Stimulated activated CD8-positive, alpha-beta memory T cell treated with anti-CD3 and anti-CD28 coated beads, Interleukin-4, amount 100 ng/mL, for 1 hour (primary cell): ENCODE measurements at places on chromosomes 4 and X.

DNA sequence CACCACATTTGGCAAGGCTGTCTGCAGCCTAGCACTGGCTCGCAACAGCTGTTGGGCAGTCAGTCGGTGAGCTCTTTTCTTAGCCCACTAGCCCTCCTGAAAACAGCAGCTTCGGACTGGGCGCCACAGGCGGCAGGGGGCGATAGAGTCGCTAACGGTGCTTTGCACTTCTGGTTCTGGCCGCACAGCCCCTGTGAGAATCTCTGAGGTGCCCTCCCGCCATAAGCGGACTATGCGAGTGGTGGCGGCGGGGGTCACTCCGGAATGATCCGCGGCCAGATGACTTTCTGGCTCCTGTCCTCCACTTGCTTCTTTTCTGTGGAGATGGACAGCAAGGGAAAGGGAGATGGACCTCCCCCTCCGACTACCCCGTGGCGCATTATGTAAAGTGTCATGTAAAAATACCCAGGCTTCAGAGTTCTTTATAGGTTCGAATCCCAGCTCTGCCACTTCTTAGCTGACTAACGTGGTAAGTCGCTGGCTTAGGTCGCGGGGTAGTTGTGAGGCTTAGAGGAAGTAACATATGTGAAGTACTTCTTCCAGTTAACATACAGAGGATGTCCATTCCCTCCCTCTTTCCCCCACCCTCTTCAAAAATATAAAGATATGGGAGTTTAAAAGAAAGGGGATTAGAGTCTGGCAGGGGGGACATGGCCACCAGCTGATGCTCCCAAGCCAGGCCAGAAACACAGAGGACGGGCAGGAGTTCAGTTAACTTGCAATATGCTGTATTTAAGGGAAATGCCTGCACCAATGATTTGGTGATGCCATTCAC is 11.0 kb downstream of the ARHGAP36 start:
- DNase-seq, result no peak

GRCh38 chr4:174697896-174698295 is 131.2 kb downstream of the GLRA3 start:
- no peak for DNase-seq

DNA sequence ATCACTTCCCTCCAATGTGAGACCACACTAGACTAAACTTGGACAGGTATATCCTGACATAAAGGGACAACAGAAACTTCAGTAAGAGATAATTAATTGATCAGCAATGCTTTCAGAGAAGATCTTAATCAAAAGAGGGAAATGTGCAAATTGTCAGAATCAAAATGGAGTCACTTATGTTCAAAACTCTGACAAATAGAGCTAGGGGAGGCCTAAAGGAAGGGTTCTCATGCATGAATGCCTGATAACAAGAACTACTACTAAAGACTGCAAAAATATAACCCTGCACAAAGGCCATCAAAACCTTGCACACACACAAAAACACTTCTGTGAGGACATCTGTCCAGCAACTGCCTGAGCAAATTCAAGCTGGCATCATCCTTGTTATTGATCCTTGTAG is 637.5 kb upstream of the INTU start:
- no peak for DNase-seq

DNA sequence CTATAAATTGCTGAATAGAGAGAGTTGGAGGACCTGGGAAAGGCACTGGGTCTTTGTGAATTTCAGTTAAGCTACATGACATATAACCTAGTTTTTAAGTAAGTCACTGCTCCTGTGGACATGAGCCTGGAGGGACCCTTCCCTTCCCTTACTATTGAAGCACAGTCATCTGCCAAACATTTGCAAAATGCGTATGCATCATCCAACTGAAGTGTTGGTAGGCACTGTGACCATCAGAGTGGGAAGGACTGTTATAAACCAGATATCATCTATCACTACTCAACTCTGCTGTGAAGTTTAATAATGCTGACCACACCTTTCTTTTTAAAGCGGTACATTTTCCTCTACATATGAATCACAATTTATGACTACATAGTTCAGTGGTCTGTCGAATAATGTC is 5.2 kb downstream of the GABRA3 start:
- no peak for DNase-seq

DNA sequence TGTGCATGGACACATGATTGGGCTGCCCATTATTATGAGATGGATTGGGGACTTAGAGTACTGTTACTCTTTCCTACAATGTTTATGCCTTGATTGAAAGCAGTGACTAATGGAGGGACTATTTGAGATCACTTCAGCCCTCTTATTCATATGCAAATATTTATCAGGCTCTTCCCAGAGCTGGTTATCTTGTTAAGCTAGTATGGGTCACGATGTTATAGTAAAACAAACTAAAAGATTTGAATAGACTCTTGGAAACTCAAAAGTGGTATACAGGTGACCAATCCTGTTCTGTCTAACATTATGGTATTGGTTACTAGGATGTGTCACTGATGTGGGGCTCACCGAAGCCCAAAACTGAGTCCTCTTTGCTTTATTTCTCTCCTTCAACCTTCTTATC is 306.2 kb upstream of the CASK start:
- no peak for DNase-seq

DNA sequence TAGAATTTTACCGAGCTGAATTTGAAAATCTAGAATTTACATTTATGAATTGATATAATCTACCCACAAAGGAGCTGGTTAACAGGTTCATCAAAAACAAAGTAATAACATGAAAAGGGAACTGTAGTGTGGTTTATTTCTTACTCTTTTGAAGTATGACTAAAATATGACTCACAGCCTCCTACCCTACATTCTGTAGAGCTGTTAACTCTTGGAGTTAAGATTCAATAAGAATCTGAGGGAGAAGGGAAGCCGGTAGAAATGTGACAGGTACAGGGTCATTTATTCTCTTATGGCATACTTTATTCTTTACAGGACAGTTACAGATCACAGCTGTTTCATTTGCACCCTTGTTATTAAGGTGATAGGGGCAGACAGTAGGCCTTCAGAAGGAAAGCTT is 132.2 kb upstream of the FAM47B start:
- DNase-seq, result no peak

DNA sequence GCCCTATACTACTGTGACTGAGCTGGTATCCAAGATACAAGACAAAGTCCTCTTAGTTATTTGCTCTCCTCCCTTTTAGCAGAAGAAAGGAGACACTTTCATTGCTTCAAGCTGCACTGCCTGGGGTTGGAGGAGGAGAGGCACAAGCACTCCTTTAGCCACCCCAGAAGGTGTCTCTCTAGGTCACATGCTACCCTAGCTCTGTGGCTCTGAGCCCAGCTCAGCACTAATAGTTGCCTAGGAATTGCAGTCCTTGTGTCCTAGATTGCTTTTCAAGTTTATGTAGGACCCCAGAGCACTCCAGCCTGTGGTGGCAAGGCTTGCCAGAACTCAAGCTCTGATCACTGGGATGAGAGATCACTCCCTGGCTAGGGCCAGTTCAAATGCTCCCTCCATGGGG is 24.4 kb upstream of the LHFPL1 start:
- DNase-seq, result no peak

GRCh38 chrX:19814240-19814639 is 73.2 kb downstream of the SH3KBP1 start:
- DNase-seq, result no peak

GRCh38 chrX:30495468-30495867 is 82.1 kb downstream of the TASL start:
- DNase-seq, result no peak

DNA sequence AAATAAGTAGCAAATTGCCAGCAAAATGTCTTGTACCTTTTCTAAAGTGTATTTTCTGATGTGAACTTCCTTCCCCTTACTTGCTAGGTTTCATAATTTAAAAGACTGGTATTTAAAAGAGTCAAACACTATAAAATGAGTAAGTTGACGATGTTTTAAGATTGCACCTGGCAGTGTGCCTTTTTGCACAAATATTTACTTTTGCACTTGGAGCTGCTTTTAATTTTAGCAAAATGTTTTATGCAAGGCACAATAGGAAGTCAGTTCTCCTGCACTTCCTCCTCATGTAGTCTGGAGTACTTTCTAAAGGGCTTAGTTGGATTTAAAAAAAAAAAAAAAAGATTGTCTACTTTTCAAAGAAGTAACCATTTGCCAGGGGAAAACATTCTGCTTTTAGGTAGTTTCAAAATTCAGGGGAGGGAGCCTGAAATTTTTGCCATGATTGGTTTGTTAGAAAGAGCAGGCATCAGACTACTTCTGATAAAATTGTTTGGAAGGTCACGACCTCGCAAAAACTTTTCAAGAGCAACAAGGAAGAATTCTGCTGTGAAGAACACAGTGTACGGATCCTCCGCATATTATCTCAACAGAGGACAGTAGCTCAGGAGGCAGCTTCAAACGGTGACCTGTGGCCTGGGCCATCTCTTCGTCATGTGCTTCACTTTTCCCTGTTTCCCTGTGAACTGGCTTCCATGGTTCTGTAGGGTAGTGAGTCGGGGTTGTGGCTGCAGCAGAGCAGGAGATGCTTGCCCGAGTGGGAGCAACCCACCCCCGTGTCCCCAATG is 66.1 kb downstream of the CDS1 start:
- DNase-seq, result no peak

GRCh38 chrX:110678591-110678990 is 117.0 kb downstream of the CHRDL1 start:
- DNase-seq, result no peak

DNA sequence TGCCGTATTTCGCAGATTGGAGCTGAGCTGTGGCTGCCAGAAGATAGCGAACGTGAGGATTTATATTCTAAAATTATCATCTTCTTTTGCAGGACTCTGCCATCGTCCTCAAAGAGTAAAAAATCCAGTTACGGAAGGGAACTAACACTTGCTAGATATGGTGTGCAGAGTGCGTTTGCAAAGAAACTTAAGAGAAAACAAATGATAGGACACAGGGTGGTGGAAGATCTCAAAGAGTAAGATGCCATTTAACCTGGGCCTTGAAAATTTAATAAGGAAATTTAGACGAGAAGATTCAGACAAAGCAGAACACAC is 566 bp downstream of the LARP7 start:
- DNase-seq, result no peak

DNA sequence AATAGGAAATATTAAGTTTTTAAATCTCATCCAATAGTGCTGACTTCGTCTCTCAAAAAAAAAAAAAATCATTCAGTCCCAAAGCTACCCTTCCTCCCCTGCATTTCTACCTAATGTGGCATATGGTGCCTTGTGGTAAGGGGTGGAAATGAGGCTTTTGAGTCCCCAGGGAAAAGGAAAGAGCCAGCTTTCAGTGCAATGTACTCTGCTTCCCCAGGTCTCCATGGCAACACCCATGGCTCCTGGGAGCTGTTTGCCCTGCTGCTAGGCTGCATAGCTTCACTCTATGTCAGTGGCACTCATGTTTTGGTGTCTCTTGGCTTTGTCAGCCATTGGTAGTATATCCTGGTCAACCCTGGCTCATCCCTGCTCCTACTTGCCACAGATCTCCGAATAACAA is 175.9 kb downstream of the SLC39A8 start:
- DNase-seq, result no peak

DNA sequence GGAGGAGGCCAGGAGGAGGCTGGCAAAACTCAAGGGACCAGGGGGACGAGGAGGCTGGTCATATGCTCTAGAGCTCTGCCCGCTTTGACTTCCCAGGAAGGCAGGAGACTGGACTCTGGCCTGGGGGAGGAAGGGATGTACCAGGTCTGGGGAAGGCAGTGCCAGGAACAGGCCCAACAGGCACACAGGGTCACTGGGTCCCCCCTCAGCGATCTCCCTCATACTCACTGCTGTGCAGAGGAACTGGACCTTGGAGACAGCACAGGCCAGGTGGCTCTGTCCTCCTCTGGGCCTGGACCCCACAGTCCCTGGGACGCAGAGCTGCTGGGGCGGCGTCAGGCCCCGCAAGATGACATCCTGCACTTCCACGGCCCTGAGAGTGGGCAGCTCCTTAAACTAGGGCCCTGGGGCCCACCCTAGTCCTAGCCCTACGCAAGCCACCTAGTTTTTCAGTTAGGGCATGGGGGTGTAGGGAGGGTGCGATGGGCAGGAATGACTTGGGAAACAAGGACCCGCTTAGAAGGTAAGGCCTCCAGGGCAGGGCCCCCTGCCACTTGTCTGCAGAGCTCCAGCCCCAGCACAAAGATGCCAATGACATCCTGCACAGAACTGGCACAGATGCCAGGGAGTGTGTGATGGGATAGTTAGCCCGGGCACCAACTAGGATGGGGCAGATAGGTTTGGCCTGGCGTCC is 59.5 kb downstream of the HTRA3 start:
- DNase-seq, result no peak

- no peak for DNase-seq
Observed at GRCh38 chrX:150692831-150693724, at the start of gene MTMR1. Gene MTMR1 (plus strand): TSS chrX:150693396. CDS start chrX:150693531, 135 bp downstream.

GRCh38 chr4:151997461-151997860 is 236.7 kb upstream of the GATB start:
- no peak for DNase-seq

GRCh38 chr4:26420913-26421312 is 69.4 kb downstream of the CCKAR start:
- DNase-seq, result no peak

DNA sequence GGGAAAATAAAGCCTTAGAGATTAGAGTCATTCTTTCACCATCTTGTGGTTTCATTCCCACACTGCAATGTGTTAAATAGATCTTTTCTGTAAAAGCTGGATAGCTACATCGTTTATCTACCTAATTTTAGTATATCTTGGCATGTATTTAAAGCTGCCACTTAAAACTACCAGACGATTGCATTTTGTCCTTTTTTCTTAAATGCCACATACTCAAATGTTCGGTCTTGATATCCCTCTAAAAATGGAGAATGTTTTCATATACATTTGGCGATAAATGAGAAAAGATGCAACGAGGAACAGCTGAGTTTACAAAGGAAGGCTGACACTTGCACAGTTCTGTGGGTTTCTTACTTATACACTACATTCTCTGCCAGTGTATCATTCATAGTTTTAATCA is 148.3 kb downstream of the CENPC start:
- DNase-seq, result no peak
